ENCODE measurements at places on chromosomes 4 and X. TPM values are rescaled to one million over a fixed set of nuclear protein-coding genes. Genes with fewer than 3 reads are reported as not detected.

HEPH gene
- 102 TPM for total RNA-seq

BBS7 gene
- 19.0 TPM for total RNA-seq

MGAT4D gene
- not detected for total RNA-seq

FGF13 gene
- total RNA-seq, result 0.13 TPM

C4orf54 gene
- not detected for total RNA-seq

CXCL11 gene
- not detected for total RNA-seq

NAT8L gene
- 0.13 TPM for total RNA-seq

UGT2B15 gene
- not detected for total RNA-seq

BEND4 gene
- total RNA-seq, result not detected

NCAPG gene
- total RNA-seq, result 3.7 TPM

SSX2B gene
- not detected for total RNA-seq

NAA11 gene
- total RNA-seq, result not detected

UBE2A gene
- 38.7 TPM for total RNA-seq

VEGFD gene
- total RNA-seq, result not detected

KIF4A gene
- total RNA-seq, result 2.2 TPM

XAGE2 gene
- not detected for total RNA-seq

PHOX2B gene
- not detected for total RNA-seq

SASH3 gene
- total RNA-seq, result not detected

SYNPO2 gene
- 56.6 TPM for total RNA-seq

PAGE4 gene
- total RNA-seq, result not detected

ARSH gene
- not detected for total RNA-seq

SLC6A14 gene
- not detected for total RNA-seq

SULT1E1 gene
- 10.7 TPM for total RNA-seq

OPRPN gene
- not detected for total RNA-seq

INTU gene
- total RNA-seq, result 7.4 TPM

SPANXA1 gene
- not detected for total RNA-seq

IL21 gene
- not detected for total RNA-seq

PRRG1 gene
- total RNA-seq, result 12.8 TPM

STATH gene
- not detected for total RNA-seq

HGFAC gene
- total RNA-seq, result 0.13 TPM

RASL11B gene
- total RNA-seq, result 0.20 TPM

SMARCA1 gene
- total RNA-seq, result 70.9 TPM
